ENCODE measurements at places on chromosomes 3 and 15.

GRCh38 chr3:149647812-149648211 is 10.0 kb downstream of the WWTR1 start:
- no peak for DNase-seq

GRCh38 chr3:196554205-196554604 is 14.1 kb downstream of the WDR53 start:
- DNase-seq: no peak

DNA sequence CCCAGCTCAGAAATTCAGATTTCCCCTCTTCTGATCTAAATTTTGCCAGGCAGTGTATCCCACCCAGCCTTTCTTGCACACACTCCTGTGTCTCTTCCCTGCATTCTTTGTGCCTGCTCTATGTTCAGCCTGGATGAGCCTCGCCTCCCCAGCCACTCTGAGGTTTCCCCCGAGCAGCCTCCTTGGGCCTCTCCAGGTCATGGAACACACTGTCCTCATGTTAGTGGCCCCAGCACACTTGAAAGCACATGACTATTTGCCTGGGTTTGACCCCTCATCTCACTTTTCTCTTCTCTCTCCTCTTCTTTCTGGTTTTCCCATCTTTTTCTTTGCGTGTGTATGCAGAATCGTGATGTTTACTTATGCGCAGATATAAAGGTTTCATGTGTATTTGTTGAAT is 3.1 kb downstream of the THSD4 start:
- no peak for DNase-seq

GRCh38 chr3:157122116-157122515 is 37.8 kb downstream of the CCNL1 start:
- DNase-seq: no peak

GRCh38 chr3:140588558-140588957 is 89.3 kb upstream of the TRIM42 start:
- DNase-seq: no peak

GRCh38 chr3:58326267-58326900 is 6.3 kb upstream of the PXK start:
- DNase-seq: no peak

DNA sequence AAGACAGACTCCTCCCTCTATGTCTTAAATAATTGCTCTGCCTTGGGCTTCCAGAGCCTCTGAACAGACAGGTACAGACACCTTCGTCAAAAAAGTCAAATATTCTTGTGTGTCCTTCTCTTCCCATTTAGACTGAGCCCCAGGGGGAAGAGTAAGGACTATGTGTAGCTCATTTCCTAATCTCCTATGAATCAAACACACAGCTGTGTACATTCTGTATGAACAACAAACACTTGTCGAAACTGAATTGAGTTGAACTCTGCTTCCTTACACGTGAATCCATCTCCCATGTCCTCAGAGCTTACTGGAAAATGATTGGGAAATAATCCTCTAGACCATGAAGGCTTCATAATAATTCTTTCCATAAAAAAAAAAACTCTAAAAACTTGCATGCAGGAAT is 80.8 kb downstream of the MOBP start:
- DNase-seq: no peak
